IMR-90 (cell line): ENCODE measurements at places on chromosomes 16 and 17.

- H3K36me3 ChIP-seq: no peaks in the 10 kb centered on the region
- H3K27me3 ChIP-seq: peaks cover 44% of the 10 kb centered on the region
Measured at GRCh38 chr16:81778231-81778630, 860 bp upstream of the PLCG2 start.

DNA sequence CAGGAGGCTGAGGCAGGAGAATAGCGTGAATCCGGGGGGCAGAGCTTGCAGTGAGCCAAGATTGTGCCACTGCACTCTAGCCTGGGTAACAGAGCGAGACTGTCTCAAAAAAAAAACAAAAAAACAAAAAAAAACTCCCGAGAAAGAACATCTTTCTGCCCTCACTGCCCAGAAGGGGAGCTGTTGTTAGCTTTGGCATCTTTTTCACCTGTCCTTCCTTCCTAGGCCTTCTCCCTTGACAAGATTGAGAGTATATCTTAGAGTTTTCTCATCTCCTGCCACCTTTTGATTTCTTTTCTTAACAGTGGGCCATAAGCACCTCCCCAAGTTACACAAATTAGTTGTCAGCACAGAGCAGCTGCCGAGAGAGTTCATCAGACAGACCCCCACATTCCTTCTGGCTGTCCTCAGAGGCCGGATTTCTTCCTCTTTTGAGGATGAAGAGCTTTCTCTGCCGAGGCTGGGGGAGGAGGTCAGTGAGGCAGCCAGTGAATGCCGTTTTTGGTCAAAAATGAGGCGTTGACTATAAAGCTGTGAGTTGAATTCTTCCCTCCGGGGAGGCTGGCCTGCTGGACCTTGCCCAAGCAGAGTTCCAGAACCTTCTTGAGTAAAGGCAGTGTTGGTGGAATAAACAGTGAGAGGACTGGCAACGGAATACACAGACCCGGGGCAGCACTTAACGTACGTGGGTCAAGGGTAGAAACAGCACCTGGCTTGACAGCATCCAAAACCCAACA, 127.0 kb downstream of the ABCC6 start:
- H3K27ac ChIP-seq: peak overlapping the region; percentile 84
- peaks cover 23% of the 10 kb centered on the region for H3K4me1 ChIP-seq
- DNase-seq: peak; percentile 82
- H3K36me3 ChIP-seq: peaks cover 65% of the 10 kb centered on the region
- no peaks in the 10 kb centered on the region for H3K27me3 ChIP-seq

- DNase-seq: no peak
- H3K27ac ChIP-seq: no peak overlapping the region
- peaks cover 18% of the 10 kb centered on the region for H3K4me1 ChIP-seq
- peaks cover 17% of the 10 kb centered on the region for H3K36me3 ChIP-seq
- no peaks in the 10 kb centered on the region for H3K27me3 ChIP-seq
- H3K4me3 ChIP-seq: no peak overlapping the region
Measured at GRCh38 chr17:973053-973452, 6.5 kb downstream of the NXN start.

- no peaks in the 10 kb centered on the region for H3K36me3 ChIP-seq
- peaks cover 4% of the 10 kb centered on the region; the same call in 1 of the 2 replicates for H3K4me1 ChIP-seq
- H3K4me3 ChIP-seq: no peak overlapping the region
- DNase-seq: peak; percentile 53
- H3K27me3 ChIP-seq: no peaks in the 10 kb centered on the region
Measured at GRCh38 chr16:78122774-78123315, 23.4 kb downstream of the WWOX start.

- H3K27me3 ChIP-seq: no peaks in the 10 kb centered on the region
- peaks cover 8% of the 10 kb centered on the region; the same call in 1 of the 2 replicates for H3K4me1 ChIP-seq
- peak within 1 kb of the TSS; percentile 58 for H3K4me3 ChIP-seq
- DNase-seq: peak; percentile 97
Measured at GRCh38 chr16:69726313-69727060, at the start of gene NQO1. Gene NQO1 (minus strand): TSS chr16:69726560. CDS start chr16:69726439, 121 bp downstream.

DNA sequence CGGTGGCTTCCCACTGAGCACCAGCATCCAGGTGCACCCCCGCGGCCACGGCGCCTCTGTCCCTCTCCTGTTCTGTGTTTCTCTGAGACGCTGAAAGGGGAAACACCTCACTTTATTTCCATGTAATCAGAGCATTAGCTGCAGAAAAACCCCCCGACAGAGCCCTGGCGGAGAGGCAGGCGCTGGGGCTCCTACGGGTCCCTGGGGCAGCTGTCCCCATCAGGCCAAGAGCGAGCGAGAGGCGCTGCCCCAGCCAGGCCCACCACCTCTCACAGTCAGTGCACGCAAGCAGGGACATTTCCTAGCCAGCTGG, 27.1 kb upstream of the CHMP6 start:
- no peaks in the 10 kb centered on the region for H3K27me3 ChIP-seq
- no peak overlapping the region for H3K4me3 ChIP-seq
- peaks cover 13% of the 10 kb centered on the region for H3K4me1 ChIP-seq
- H3K36me3 ChIP-seq: peaks cover 3% of the 10 kb centered on the region; the same call in 1 of the 2 replicates
- DNase-seq: no peak

- H3K27ac ChIP-seq: no peak overlapping the region
- no peak for DNase-seq
- H3K4me1 ChIP-seq: no peaks in the 10 kb centered on the region
Measured at GRCh38 chr17:73952082-73952479, 251.4 kb upstream of the RPL38 start.

DNA sequence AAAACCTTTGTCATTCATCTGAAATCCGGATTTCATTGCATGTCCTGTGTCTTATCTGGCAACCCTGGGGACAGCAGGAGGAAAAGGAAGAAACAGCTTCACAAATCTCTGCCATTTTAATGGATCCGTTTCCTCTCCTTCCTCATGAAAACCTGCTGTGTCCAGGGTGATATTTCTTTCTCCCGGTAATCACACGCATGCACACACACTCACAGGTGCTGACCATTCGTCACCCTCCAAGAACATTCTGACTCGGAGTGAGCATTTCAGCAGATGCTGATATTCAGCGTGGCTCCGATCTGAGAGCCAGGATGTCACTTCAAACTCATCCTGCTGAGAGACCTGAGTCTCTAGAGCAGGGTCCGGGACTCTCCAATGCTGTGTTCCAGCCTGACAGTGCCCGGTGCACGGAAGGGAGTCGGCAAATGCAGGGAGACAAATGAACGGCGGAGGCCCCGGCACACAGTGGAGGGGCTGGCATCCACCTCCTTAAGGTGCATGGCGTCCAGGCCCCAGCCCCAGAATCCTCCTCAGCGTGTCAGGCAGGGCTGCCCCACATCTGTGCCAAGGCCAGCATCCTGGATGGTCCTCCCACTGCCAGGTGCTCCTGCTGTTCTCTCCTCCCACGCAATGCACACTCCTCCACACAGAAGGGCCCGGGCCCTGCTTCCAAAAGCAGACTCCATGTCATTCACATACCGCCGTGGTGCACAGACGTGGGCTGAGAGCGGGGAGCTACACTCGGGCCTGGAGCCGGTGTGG, 70.7 kb downstream of the RBFOX3 start:
- H3K27ac ChIP-seq: no peak overlapping the region
- H3K4me1 ChIP-seq: no peaks in the 10 kb centered on the region
- H3K36me3 ChIP-seq: no peaks in the 10 kb centered on the region
- no peaks in the 10 kb centered on the region; the same call in 1 of the 2 replicates for H3K27me3 ChIP-seq
- DNase-seq: no peak

DNA sequence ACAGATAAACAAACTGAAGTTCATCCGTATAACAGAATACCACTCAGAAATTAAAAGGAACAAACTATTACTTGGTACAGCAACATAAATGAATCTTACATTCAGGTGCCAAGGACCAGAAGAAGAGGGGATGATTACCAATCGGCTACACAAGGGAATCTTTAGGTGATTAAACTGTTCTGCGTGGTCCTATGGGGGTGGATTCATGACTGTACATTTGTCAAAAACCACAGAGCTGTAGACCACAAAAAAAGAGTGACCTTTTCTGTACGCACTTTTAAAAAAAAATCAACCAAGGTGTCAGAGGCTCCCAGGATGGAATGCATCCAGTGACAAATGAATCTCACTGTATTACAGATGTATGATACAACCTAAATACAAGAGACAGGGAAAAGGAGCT, 110.8 kb downstream of the CDYL2 start:
- H3K4me3 ChIP-seq: no peak overlapping the region
- H3K27me3 ChIP-seq: no peaks in the 10 kb centered on the region
- H3K4me1 ChIP-seq: no peaks in the 10 kb centered on the region
- no peaks in the 10 kb centered on the region for H3K36me3 ChIP-seq
- no peak overlapping the region for H3K27ac ChIP-seq

DNA sequence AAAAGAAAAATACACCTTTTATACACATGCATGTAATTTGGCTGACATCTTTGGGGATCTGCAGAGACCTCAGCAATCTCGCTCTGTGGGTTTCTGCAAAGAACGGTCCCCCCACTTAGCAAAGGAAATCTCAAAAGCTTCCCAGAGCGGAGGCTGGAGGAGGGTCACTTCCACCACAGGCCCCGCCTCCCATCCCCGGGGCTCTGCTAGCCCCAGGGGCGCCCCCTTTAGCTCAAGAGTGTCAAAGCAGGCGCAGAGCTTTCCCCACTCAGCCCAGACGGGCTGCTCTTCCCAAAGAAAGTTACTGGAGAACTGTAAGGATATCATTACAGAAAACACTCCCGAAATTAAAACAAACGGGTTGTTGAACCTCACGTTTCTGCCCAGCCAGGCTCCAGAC, 11.4 kb downstream of the SLC13A5 start:
- H3K4me1 ChIP-seq: no peaks in the 10 kb centered on the region
- no peak for DNase-seq
- no peak overlapping the region for H3K4me3 ChIP-seq
- H3K36me3 ChIP-seq: no peaks in the 10 kb centered on the region
- peaks cover 13% of the 10 kb centered on the region; the same call in 1 of the 2 replicates for H3K27me3 ChIP-seq
- no peak overlapping the region for H3K27ac ChIP-seq

- H3K27me3 ChIP-seq: no peaks in the 10 kb centered on the region
- H3K36me3 ChIP-seq: no peaks in the 10 kb centered on the region
- H3K4me1 ChIP-seq: peaks cover 18% of the 10 kb centered on the region
- no peak overlapping the region for H3K4me3 ChIP-seq
Measured at GRCh38 chr17:31696184-31696602, 162.9 kb downstream of the COPRS start.

GRCh38 chr17:56833057-56833808, 487 bp downstream of the C17orf67 start:
- peaks cover 8% of the 10 kb centered on the region for H3K4me1 ChIP-seq
- DNase-seq: peak; percentile 58
- H3K36me3 ChIP-seq: no peaks in the 10 kb centered on the region; the same call in 1 of the 2 replicates
- H3K27me3 ChIP-seq: no peaks in the 10 kb centered on the region

- H3K27ac ChIP-seq: peak overlapping the region; percentile 35
- peaks cover 39% of the 10 kb centered on the region for H3K4me1 ChIP-seq
- DNase-seq: no peak
- no peaks in the 10 kb centered on the region for H3K27me3 ChIP-seq
Measured at GRCh38 chr16:86492961-86493629, 17.2 kb upstream of the FOXF1 start.

GRCh38 chr16:80599466-80599865, 58.7 kb downstream of the DYNLRB2 start:
- no peaks in the 10 kb centered on the region; the same call in 1 of the 2 replicates for H3K4me1 ChIP-seq
- H3K4me3 ChIP-seq: no peak overlapping the region
- no peak overlapping the region for H3K27ac ChIP-seq
- no peaks in the 10 kb centered on the region for H3K36me3 ChIP-seq
- DNase-seq: peak; percentile 59

- no peaks in the 10 kb centered on the region for H3K36me3 ChIP-seq
- H3K4me1 ChIP-seq: no peaks in the 10 kb centered on the region; the same call in 1 of the 2 replicates
- no peak overlapping the region for H3K27ac ChIP-seq
- H3K4me3 ChIP-seq: no peak overlapping the region
- no peaks in the 10 kb centered on the region for H3K27me3 ChIP-seq
- no peak for DNase-seq
Measured at GRCh38 chr17:61064087-61064951, 335.3 kb upstream of the TBX2 start.

- H3K4me3 ChIP-seq: no peak overlapping the region
- no peaks in the 10 kb centered on the region for H3K36me3 ChIP-seq
- DNase-seq: no peak
- no peak overlapping the region for H3K27ac ChIP-seq
- H3K4me1 ChIP-seq: no peaks in the 10 kb centered on the region
Measured at GRCh38 chr17:19717411-19717908, 1.1 kb upstream of the SLC47A2 start.

DNA sequence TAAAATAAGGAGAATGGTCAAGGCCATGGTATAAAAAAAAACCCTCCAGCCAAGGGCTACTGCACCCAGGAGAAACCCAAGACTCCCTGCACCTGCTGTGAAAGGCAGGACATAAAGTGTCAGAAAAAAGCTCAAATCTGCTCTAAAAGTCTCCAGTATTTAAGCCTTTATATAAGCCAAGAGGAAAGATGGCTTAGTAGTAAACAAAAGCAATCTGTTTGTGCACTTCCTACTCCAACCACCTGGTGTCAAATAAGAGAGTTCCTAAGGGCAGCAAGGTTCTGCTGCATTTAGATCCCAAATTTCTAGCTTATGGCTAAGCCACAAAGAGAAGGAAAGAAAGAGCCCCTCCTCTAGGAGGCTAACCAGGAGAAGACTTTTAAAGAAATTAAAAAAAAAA, 20.6 kb downstream of the ACSM1 start:
- no peaks in the 10 kb centered on the region for H3K4me1 ChIP-seq
- DNase-seq: no peak
- no peak overlapping the region for H3K27ac ChIP-seq

DNA sequence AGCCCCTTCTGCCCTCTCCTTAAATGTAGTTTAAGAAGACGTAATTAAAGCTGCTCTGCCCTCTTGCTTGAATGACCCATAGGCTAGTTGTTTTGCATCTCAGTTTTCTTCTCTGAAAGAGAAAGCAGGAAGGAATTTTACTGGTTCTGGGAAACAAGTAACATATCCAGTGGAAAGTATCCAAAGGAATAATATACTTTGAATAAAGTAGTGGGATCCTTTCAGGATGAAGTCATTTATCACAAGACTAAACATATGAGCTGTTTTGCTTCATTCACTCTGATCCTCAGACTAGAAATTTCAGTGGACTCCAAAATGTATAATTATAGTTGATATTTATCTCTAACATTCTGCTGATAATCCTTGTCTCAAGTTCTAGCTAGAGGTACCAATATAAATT, 1297.6 kb upstream of the GOT2 start:
- no peak overlapping the region for H3K27ac ChIP-seq
- H3K27me3 ChIP-seq: no peaks in the 10 kb centered on the region
- no peaks in the 10 kb centered on the region for H3K36me3 ChIP-seq
- H3K4me1 ChIP-seq: no peaks in the 10 kb centered on the region

GRCh38 chr17:22467720-22468119, 775.4 kb downstream of the KCNJ18 start:
- H3K27ac ChIP-seq: no peak overlapping the region
- H3K4me1 ChIP-seq: no peaks in the 10 kb centered on the region
- H3K36me3 ChIP-seq: no peaks in the 10 kb centered on the region
- H3K27me3 ChIP-seq: no peaks in the 10 kb centered on the region
- no peak overlapping the region for H3K4me3 ChIP-seq
- no peak for DNase-seq
